ENCODE measurements at places on chromosomes 11 and 22. TPM values are rescaled to one million over a fixed set of nuclear protein-coding genes. Genes with fewer than 3 reads are reported as not detected.

Gene SYT9
- total RNA-seq: not detected

Gene GSTT2B
- total RNA-seq: 5.3 TPM

Gene FXYD2
- not detected for total RNA-seq

Gene POLD4
- 86.6 TPM for total RNA-seq

- no peaks in the 10 kb centered on the region for H3K36me3 ChIP-seq
- H3K4me3 ChIP-seq: no peak overlapping the region
- no peaks in the 10 kb centered on the region for H3K4me1 ChIP-seq
- H3K27ac ChIP-seq: no peak overlapping the region
- H3K27me3 ChIP-seq: no peaks in the 10 kb centered on the region
- no peak for DNase-seq
Observed at GRCh38 chr11:92826603-92827002, 142.8 kb upstream of the MTNR1B start.

DNA sequence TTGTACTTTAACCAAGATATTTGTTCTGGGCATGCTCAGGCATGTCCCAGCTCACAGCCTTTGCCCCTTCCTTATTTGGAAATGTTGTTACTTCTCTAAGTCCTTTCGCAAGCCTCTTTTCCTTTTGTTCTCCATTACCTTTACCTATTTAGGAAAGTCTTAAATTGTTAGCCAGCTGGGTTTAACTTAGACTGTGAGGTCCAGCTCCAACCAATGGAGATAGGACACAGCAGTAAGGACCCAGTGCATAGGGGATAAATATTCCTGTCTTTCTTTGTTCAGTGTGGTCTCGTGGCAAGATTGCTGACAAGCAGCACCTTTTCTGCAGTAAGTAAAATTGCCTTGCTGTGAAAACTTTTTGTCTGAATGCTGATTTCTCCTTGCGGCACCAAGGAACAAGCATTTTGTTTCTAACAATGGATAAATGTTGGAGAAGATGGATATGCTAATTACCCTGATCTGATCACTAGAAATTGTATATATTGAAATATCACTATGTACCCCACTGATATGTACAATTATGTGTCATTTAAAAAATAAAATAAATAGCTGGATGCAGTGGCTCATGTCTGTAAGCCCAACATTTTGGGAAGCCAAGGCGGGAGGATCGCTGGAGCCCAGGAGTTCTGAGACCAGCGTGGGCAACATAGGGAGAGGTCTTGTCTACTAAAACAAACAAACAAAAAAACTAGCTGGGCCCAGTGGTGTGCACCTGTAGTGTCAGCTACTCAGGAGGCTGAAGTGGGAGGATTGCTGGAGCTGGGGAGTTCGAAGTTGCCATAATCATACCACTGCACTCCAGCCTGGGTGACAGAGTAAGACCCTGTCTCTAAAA lies 31.9 kb upstream of the FTH1 start:
- H3K36me3 ChIP-seq: no peaks in the 10 kb centered on the region
- no peak overlapping the region for H3K4me3 ChIP-seq

DNA sequence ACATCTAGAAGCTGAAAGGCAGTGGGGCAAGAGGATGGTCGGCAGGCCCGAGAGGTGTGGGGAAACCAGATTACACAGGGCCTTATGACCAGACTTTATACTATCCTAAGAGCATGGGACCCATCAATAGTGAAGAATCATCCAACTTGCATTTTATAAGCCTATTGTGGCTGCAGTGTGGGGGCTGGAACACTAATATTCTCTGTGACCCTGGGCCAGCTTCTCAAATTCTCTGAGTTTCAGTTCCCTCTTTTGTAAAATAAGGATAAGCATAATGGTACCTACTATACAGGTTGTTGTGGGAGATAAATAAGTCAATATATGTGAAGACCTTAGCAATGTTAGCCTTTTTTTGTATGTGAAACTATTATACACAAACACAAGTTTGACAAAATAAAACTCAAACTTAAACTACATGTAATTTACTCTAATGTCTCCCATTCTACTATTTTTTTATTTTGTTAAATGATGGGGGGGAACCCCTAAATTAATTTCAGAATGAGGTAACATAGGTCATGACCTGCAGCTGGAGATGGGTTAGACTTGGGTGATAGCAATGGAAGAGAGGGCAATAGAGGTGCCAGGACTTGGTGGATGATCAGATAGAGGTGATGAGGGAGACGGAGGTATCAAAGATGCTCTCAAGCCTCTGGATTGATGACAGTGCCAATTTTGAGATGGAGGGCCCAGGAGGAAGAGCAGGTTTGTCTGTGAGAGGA lies 30.1 kb downstream of the SMCO4 start:
- no peak for DNase-seq
- no peak overlapping the region for H3K27ac ChIP-seq
- no peaks in the 10 kb centered on the region for H3K4me1 ChIP-seq
- no peaks in the 10 kb centered on the region for H3K36me3 ChIP-seq
- no peaks in the 10 kb centered on the region for H3K27me3 ChIP-seq

DNA sequence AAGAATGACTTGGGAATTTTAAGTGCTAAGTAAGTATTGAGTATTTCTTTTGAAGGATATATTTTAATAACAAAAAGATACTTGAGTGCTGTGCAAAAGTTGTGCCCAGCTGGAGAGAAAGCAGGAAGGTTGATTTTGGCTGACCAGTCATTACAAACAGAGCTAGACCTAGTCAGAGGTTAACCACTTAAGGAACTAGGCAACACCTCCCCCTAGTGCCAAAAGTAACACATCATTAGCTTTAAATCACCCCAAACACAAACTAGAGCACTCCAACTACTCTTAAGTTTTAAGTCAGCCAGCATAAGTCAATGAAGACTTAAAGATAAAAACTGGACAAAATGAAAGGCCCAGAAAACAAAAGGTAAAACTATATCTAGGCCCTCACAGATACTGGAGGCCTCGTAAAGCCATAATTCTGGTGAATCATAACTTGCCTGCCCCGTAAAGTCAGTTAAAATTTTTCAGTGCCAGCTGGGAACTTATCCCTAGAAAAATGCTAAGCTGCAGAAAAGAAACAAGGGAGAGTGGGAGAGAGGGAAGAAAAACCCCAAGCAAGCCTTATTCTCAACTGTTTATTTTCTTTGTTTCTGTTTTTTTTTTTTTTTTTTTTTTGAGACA lies 4.6 kb downstream of the TMEM9B start:
- H3K36me3 ChIP-seq: no peaks in the 10 kb centered on the region
- peak overlapping the region; percentile 10 for H3K4me3 ChIP-seq
- no peaks in the 10 kb centered on the region for H3K27me3 ChIP-seq
- H3K27ac ChIP-seq: peak overlapping the region; percentile 14
- H3K4me1 ChIP-seq: peaks cover 16% of the 10 kb centered on the region
- DNase-seq: peak; percentile 87

DNA sequence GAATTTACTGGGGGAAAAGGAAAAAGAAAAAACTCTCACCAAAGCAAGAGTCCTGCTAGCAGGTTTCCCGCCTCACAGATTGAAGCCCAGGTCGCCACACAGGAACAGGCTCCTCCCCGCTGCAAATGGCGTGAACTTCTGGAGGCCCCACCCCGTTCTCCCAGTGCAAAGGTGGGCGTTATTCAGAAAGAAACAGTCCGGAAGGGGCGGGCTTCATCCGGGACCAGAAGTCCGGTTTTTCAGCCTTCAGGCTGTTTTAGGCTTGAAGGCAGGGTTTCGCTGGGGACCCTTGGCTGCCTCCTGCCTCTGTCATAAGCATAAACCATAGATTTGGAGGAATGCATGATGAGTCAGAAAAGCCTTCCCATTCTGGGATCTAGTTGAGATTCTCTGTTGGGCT lies 148.3 kb upstream of the POU2AF2 start:
- H3K27ac ChIP-seq: no peak overlapping the region
- DNase-seq: no peak
- H3K36me3 ChIP-seq: no peaks in the 10 kb centered on the region
- no peaks in the 10 kb centered on the region for H3K27me3 ChIP-seq
- H3K4me1 ChIP-seq: 0 out of 2 replicates have a peak, but pooled peaks cover 3% of the 10 kb centered on the region

DNA sequence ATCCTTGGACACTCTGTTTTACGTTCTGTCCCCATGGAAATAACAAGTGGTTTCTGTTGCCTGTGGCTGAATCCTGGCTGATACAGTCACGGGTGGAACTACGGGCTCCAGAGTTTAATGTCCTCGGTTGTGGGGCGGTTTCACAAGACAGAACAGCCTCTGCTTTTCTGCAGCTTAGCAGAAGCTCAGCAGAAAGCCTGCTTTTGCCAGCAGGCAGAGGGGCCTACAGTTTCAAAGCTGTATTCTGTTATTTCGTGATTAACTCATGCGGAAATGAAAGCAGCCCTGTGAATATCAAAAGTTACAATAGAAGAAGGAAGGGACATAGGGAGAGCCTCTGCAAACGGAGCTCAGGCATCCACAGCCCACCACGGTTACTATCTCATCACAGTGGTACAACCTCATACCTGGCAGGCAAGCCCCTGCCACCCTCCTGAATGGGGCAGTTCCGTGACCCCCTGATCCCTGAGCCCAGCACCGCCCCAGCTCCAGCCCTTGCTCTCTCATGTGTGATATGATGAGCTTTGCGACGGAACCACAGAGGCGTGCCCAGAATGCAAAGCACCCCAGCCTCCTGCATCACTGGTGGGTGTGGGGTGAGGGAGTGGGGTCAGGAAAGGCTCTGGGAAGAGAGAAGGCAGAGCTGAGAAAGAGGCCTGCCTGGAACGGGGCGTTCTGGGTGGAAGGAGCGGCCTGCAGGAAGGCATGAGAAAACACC lies 360.6 kb downstream of the BRD1 start:
- H3K36me3 ChIP-seq: no peaks in the 10 kb centered on the region
- no peak overlapping the region for H3K27ac ChIP-seq
- DNase-seq: no peak
- no peaks in the 10 kb centered on the region for H3K4me1 ChIP-seq

GRCh38 chr11:12239396-12239795 lies 129.0 kb downstream of the MICAL2 start:
- peak overlapping the region; percentile 38 for H3K27ac ChIP-seq
- DNase-seq: peak; percentile 45
- no peak overlapping the region for H3K4me3 ChIP-seq
- peaks cover 26% of the 10 kb centered on the region for H3K36me3 ChIP-seq
- H3K4me1 ChIP-seq: peaks cover 9% of the 10 kb centered on the region

DNA sequence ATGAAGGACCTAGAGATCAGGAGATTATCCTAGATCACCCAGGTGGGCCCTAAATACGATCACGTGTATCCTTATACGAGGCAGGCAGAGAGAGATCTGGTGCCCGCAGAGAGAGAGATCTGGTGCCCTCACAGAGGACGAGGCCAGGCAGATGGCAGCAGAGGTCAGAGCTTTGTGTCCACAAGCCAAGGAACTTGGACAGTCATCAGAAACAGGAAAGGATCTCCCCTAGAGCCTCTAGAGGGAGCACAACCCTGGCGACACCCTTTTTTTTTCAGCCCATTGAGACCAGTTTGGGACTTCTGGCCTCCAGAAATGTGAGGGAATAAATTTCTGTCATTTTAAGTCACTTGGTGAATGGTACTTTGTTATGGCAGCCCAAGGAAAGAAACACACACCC lies 25.5 kb upstream of the TIMP3 start:
- H3K4me3 ChIP-seq: no peak overlapping the region
- no peaks in the 10 kb centered on the region for H3K27me3 ChIP-seq
- no peaks in the 10 kb centered on the region for H3K36me3 ChIP-seq
- DNase-seq: peak; percentile 29
